Fibroblast of villous mesenchyme (primary cell): ENCODE measurements at places on chromosomes 6 and 20. TPM values are rescaled to one million over a fixed set of nuclear protein-coding genes. Genes with fewer than 3 reads are reported as not detected.

- peak; percentile 87 for DNase-seq
Observed at GRCh38 chr6:87723170-87724078, 21.4 kb upstream of the AKIRIN2 start.

Gene MAP1LC3A
- total RNA-seq = 13.4 and 17.1 TPM in 2 replicates

Gene C20orf141
- total RNA-seq = 0.32 TPM in 1 of 2 replicates, not detected in the other

Gene SLCO4A1
- total RNA-seq = 0.97 and 3.0 TPM in 2 replicates
